Nephron progenitor cell (in vitro differentiated cells): ENCODE measurements at places on chromosomes 6 and 20.

- no peak for DNase-seq
Observed at GRCh38 chr20:45538209-45538799, 978 bp downstream of the WFDC6 start.

GRCh38 chr6:67933278-67933677, 701.8 kb upstream of the ADGRB3 start:
- DNase-seq, result peak; percentile 4

- no peak for DNase-seq
Observed at GRCh38 chr6:1313384-1313766, 1.5 kb downstream of the FOXQ1 start.

DNA sequence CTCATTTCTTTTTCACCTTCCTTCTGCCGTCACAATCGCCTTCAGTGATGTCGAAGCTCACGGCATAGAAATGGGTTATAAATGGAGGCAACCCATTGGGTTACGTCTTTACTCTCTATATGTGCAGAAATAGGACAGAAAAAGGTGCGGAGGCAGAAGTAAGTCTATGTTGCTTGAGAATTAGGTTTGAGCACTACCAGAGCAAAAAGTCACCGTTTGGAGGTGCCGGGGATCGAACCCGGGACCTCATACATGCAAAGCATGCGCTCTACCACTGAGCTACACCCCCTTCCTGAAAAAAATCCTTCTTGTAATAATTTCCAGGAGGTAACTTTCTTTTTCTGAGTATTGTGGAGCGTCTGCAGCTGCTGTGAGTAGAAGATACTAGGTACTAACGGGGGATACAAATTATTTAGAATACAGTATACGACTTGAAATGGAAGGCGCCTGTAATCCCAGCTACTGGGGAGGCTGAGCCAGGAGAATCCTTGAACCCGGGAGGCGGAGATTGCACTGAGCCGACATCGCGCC, 134.2 kb downstream of the TRIM27 start:
- no peak for DNase-seq

DNA sequence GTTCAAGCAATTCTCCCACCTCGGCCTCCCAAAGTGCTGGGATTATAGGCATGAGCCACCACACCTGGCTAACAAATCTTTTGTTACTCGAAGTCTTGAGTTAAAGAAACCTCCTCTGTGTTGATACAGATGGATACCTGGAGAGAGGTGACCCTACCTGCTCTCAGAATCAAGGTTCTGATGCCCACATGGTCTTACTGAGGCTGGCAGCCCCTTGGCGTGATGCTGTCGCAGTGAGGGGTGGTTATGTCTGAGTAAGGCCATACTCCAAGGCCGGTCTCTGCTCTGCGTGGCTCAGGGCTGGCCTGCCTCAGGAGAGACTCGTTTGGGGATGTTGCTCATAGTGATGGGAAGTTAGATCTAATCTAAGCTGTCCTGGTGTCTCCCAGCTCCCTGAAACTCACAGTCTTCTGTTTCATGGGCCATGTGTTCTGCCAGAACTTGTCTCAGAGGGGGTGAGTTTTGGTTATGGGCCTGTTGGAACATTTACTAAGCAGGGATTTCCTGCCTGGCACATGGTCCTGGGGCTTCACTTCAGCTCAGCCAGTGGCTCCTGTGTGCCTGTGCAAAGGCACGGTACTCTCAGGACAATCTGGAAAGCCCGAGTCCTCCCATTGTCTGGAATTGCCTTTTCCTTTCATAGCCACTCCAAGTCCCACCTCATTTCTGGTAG, 17.5 kb upstream of the TRAF3IP2 start:
- no peak for DNase-seq

DNA sequence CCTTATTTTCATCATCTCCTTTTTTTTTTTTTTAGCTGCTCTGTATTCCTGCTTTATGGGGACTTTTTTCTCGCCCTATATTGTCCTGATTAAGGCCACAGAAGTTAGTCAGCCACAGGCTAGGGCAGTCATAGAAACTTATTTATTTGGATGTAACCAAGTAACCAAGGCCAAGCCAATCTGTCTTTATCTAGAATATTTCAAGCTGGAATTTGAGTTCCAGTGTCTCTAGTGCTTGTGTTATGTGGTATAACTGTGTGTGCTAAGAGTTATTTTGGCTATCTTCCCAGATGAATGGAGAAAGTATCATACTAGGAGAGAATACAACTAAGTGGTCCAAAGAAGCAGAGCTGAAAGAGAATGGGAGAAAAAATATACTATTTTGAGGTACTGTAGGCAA, 751.5 kb downstream of the CBLN4 start:
- DNase-seq, result no peak

GRCh38 chr6:109695468-109695867, 4.4 kb downstream of the FIG4 start:
- DNase-seq, result no peak

DNA sequence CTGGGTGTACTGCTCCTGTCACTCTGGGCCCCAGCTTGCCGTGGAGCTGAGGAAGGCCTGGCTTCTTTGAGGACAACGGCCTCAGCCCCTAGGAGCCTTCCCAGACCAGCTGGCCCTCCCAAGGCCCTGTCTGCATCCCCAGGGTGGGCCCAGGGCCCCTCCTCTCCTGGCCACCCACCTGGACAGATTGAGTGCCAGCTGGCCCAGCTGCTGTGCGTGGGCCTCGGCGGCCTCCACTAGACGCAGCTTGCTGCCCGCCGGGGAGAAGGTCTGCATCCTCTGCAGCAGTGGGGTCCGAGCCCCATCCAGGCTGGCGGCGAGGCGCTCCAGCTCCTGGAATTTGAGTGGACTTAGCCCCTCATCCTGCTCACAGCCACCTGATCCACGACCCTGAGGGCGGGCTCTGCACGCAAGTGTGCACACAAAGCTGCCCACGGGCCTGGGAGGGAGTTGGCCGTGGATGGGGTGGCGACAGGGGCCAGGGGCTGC, 14.4 kb downstream of the ADRM1 start:
- DNase-seq, result no peak

- DNase-seq, result no peak
Observed at GRCh38 chr6:137717074-137718073, 149.7 kb upstream of the TNFAIP3 start.

GRCh38 chr6:41522780-41523548, 23.2 kb upstream of the FOXP4 start:
- no peak for DNase-seq

GRCh38 chr20:44021186-44021585, 106.5 kb downstream of the TOX2 start:
- no peak for DNase-seq

GRCh38 chr20:19546648-19547047, 211.4 kb upstream of the RIN2 start:
- DNase-seq, result no peak

DNA sequence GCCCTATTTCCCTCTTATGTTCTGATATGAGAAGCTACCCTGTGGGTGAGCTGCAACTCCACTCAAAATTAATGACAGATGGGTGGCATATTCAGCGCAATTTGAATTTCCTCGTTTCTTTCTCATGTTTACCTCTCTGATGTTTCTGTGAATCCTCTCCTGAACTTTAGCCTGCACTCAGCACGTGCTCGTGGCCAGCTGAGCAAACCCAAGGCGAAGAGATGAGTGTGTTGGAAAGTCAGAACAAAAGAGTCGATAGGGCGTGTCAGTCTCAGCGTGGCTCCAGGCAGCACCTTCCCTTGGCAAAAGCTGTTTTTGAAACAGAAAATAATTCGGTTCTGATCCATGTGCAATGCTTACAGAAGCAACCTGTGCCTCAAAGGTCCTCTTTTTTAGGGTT, 226.1 kb upstream of the GMDS start:
- DNase-seq, result no peak

- no peak for DNase-seq
Observed at GRCh38 chr6:169868458-169868857, 117.0 kb downstream of the ERMARD start.

- DNase-seq, result no peak
Observed at GRCh38 chr6:132122871-132123270, 171.7 kb upstream of the CCN2 start.

- no peak for DNase-seq
Observed at GRCh38 chr6:42396720-42397119, 55.0 kb downstream of the TRERF1 start.

DNA sequence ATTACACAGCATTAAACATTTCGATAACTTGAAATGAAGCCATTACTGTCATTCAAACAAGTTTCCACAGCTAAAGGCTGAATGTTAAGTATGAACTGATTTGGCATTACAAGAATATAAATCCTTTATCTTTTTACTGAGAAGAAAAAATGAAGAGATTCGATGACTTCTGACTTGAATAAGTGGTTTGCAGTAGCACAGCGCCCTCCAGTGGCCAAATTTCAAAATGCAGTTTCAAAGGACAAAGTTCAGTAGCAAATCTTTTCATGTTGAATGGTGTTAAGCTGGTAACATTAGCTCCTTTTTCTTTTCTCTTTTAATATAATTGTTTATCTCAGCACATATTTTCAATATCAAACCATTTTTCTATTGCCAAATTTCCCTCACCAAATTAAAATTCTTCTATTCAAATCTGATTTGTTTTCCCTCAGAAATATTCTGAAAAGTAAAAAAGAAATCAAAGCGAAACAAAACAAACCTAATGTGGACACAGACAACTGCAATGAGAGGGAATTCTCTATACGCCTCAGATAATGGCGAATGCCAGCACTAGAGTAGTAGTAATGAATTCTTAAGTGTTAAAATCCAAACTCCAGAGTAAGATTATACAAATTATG, 145.7 kb downstream of the BTBD9 start:
- peak; percentile 86 for DNase-seq

GRCh38 chr6:137191670-137192069, 18.2 kb upstream of the IL22RA2 start:
- DNase-seq, result no peak

GRCh38 chr6:43307451-43308100, 1.1 kb downstream of the CRIP3 start:
- DNase-seq, result no peak

GRCh38 chr6:111543913-111544435, 61.0 kb upstream of the REV3L start:
- DNase-seq, result no peak

- no peak for DNase-seq
Observed at GRCh38 chr20:21028921-21029320, 77.2 kb downstream of the LINC00237 start.

DNA sequence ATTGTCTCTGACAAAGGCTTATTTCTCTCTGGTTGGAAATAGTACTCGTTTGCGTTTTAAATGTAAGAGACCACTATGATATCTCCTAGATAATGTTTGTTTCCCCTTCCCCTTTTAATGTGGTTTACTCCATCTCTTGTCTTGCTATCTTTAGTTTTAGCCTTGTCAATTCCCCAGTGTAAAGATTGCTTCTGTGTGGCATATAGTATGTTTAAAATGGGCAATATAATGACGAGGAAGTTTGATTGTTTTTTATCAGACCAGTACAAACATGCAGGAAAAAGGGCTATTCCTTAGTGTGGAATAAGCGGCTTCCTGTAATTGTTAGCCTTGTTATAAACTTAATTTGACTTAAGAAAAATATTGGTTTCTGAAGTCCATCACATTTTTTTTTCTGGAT, 3.1 kb downstream of the QKI start:
- DNase-seq, result no peak

GRCh38 chr6:11055127-11055627, 11.1 kb upstream of the ELOVL2 start:
- no peak for DNase-seq

DNA sequence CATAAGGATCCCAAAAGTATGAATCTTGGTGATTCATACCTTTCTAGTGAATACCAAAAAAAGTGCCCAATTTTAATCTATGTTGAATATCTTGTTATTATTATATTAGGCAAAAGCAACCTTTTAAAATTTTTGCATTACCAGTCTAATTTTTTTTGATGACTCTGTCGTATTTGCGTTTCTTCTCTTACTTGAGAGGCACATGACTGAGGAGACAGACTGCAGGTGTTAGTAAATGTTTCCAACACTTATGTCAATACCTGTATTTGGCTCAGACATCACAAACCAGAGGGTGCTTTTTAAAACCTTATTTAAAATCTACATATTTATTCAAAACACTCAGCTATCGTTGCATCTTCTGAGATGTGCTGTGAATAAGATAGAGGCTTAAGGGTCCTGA, 27.1 kb downstream of the ID4 start:
- DNase-seq, result no peak

GRCh38 chr20:2465100-2465499, 5.5 kb downstream of the SNRPB start:
- DNase-seq, result no peak

- DNase-seq, result no peak
Observed at GRCh38 chr6:150600010-150600300, 270 bp downstream of the PLEKHG1 start.
